Nasal cavity respiratory epithelium epithelial cell of viscerocranial mucosa (primary cell): ENCODE measurements at places on chromosomes 2 and 18. TPM values are rescaled to one million over a fixed set of nuclear protein-coding genes. Genes with fewer than 3 reads are reported as not detected.

Gene KCMF1
- 107 and 145 TPM in 2 replicates for total RNA-seq

Gene TSGA10
- total RNA-seq, result 7.9 and 8.6 TPM in 2 replicates

Gene GCFC2
- total RNA-seq, result 13.7 and 15.2 TPM in 2 replicates

Gene CXCR1
- total RNA-seq, result not detected in 2 replicates
